ENCODE measurements at places on chromosomes 12 and 14.

GRCh38 chr14:70027785-70028428 is 148.7 kb downstream of the SMOC1 start:
- peak; percentile 95 for DNase-seq

DNA sequence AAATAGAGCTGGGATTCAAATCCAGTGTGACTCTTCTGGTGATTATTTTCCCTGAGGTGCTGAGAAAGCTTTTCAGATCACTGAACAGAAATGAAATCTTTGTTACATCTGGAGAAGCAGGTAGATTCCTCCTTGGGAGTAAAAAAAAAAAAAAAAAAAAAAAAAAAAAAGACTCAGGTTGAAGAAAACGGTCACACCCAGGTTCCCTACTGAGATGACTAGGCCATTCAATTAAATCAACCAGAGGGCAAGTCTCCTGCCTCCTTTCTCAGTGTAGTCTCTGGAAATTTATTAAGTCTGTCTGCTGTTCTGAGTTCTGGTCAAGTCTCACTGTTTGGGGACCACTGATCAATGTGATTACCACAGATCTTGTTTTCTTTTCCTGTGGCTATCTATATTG is 24.0 kb downstream of the ARG2 start:
- no peak for DNase-seq

DNA sequence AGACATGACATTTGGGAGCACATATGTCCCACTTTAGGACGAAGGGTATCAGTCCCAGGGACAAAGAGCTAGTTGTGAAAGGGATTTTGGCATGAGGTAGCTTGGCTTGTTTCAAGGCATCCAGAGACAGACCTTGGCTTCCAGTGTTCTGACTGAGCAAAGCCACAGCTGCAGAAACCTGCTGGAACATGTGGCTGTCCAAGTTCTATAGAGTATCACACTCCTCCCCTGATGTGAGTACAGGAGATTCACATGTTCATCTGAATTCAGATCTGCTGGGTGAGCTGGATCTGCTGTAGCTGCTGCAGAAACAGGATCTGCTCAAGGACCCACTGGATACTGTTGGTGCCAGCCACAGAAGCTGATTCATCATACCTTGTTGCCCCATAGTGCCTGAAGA is 10.1 kb upstream of the C14orf39 start:
- no peak for DNase-seq

- DNase-seq, result no peak
These were observed 6.8 kb upstream of the TRAF3 start for GRCh38 chr14:102770147-102771123.

GRCh38 chr14:100532154-100532861 is 54.9 kb downstream of the BEGAIN start:
- peak; percentile 22 for DNase-seq

- no peak for DNase-seq
These were observed 49.4 kb downstream of the VWF start for GRCh38 chr12:6074979-6075585.

GRCh38 chr14:23831596-23831995 is 122.0 kb upstream of the DHRS4 start:
- no peak for DNase-seq

DNA sequence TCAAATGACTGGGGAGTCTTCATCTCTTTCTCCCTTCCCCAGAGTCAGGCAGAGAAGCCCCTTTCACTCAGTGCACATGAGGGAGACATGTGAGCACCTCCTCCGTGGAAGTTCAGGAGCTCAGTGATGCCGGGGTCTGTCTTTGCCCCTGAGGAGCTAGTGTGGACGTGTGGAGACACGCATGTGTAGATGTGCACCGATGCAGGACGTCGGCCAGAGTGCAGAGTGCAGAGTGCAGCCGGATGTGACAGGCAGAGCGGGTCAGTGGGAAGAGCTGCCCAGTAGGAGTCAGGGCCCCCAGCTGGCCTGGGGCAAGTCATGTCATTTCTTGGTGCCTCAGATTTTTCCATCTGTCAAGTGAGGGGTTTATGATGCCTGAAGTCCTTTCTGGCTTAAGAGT is 20.7 kb downstream of the TSPAN9 start:
- no peak for DNase-seq

DNA sequence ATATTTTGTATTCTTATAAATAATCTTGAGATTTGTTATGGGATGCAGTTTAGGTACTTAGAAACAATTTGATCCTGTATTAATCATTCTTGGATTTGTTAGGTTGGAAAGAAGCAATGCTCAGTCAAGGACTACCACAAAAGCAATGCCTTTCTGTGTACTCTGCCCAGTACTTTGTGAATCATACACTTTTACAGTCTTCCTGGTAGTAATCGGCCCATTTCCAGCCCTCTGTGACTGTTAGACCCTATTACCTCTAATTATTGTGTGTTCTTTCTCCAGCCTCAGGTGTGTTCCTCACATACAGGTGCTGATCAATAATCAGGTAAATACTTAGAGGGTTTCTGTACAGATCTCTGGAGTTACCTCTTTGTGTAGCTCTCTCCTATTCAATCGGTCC is 609.0 kb downstream of the KCNH5 start:
- no peak for DNase-seq

DNA sequence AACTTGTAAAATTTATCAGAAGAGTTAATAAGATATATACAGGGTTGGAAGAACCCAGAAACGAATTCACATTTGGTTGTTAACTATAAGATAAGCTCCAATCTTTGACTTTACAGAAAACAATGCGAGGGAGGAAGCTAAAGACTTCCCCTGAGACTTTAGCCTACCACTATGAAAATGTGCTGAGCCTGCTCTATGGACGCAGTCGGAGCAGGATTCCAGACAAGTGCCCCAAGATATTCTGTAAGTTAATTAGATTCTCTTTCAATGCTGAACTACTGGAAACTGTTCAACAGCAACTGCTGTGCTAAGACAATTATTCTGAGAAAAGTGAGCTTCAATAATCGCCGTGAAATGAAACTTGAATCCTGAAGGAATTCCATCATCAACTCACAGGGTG is 8.3 kb upstream of the LRRC10 start:
- DNase-seq, result no peak

Measured in glutamatergic neuron (in vitro differentiated cells).